Calu3 (cell line): ENCODE measurements at places on chromosomes 13 and 19. TPM values are rescaled to one million over a fixed set of nuclear protein-coding genes. Genes with fewer than 3 reads are reported as not detected.

RASAL3 gene
- total RNA-seq = not detected in 2 replicates

GRCh38 chr13:67806796-67807195 is 576.7 kb upstream of the PCDH9 start:
- H3K4me3 ChIP-seq = no peak overlapping the region
- no peaks in the 10 kb centered on the region for H3K36me3 ChIP-seq
- no peaks in the 10 kb centered on the region for H3K4me1 ChIP-seq
- no peaks in the 10 kb centered on the region for H3K27me3 ChIP-seq
- no peak overlapping the region for H3K27ac ChIP-seq

GRK1 gene
- total RNA-seq = not detected in 2 replicates

ZFP28 gene
- not detected in 2 replicates for total RNA-seq

DNA sequence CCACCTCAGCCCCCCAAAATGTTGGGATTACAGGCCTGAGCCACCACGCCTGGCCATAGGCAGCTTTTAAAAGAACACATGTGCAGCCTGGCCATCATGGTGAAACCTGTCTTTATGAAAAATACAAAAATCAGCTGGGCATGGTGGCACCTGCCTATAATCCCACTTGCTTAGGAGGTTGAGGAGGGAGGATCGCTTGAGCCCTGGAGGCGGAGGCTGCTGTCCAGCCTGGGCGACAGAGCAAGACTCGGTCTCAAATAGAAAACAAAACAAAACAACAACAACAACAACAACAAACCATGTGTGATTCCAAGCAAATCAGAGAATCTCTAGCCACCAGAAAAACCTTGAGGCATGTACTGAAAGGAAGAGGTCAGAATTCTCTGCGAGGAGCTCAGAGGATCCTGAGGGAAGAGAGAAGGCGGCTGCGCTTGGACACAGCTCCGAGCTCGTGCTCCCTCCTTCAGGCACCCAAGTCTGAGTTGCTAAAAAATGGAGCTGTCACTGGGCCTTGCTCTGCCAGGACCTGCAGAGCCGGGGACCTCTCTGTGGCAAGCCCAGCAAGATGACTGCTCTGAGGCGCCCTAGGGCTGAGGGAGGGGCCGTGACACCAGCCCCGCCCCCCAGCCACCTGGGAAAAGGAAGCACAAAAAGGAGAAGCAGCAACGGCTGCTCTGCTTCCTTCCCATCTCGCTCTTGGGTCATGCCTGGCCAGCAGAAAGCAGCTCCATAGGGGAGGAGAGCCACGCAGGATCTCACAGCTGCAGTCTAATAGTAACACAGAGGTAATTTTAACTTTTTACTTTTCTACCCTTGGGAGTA is at the start of gene ARL11:
TSS of gene ARL11 (plus strand) at position 677 of the 822 bp plus-strand sequence. CDS start 1,941 bp downstream, outside the sequence.
- no peaks in the 10 kb centered on the region for H3K27me3 ChIP-seq
- no peaks in the 10 kb centered on the region for H3K36me3 ChIP-seq
- no peaks in the 10 kb centered on the region for H3K4me1 ChIP-seq
- H3K27ac ChIP-seq = no peak within 1 kb of the TSS
- DNase-seq = no peak
- no peak within 1 kb of the TSS for H3K4me3 ChIP-seq

PDE4C gene
- total RNA-seq = 0.90 and 2.4 TPM in 2 replicates

GRCh38 chr19:54731191-54731590 is 6.9 kb downstream of the KIR3DL3 start:
- H3K4me1 ChIP-seq = no peaks in the 10 kb centered on the region
- peaks cover 84% of the 10 kb centered on the region for H3K27me3 ChIP-seq
- no peak for DNase-seq
- no peak overlapping the region for H3K4me3 ChIP-seq

PCCA gene
- total RNA-seq = 8.7 and 8.9 TPM in 2 replicates

CYP4F2 gene
- total RNA-seq = 0.22 TPM in 1 of 2 replicates, not detected in the other

SOX1 gene
- not detected in 2 replicates for total RNA-seq

MCOLN1 gene
- total RNA-seq = 13.1 TPM in 2 replicates

DNA sequence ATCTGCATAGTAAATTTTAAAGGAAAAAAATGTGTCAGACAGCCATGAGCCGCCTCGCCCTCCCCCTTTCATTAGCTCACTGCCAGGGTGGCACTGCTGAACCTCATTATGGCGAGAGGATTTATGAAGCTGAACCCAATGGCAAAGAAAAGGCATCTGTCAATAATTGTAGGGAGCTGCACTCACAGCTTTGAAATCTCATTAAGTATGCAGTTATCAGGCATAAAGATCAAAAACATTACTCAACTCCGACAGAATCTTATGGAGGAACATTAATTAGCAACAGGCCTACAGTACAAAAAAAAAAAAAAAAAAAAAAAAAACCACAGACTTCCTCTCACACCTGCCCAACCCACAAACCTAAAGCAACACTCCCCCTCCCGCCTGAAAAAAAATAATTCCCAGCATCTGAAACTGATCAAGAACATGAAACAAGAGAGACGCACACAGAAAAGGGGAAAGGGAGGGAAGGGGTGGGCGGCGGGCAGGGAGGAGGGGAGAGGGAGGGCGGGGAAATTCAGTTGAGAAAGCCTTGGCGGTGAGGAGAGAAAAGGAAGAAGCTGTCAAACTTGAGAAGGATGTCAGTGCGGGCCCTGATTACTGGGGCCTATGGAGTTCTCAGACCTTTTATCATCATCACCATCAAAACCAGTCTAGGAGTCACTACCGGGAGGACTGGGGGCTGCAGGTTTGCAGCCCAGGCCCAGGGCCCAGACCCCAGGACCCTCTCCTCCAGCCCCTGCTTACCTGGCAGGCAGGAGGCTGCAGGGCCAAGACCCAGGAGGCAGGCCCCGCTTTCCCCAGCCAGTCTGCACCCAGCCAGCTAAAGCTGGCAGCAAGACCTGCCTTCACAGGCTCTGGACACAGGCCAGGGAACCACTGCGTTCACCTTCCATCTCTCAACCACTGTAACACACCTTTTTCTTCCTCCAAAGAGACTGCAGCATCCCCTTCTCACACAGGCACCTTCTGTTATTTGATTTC is 8.9 kb downstream of the TSHZ3 start:
- H3K4me3 ChIP-seq = no peak overlapping the region
- no peak for DNase-seq
- H3K27me3 ChIP-seq = no peaks in the 10 kb centered on the region
- H3K4me1 ChIP-seq = no peaks in the 10 kb centered on the region
